ENCODE measurements at places on chromosomes 4 and X.

DNA sequence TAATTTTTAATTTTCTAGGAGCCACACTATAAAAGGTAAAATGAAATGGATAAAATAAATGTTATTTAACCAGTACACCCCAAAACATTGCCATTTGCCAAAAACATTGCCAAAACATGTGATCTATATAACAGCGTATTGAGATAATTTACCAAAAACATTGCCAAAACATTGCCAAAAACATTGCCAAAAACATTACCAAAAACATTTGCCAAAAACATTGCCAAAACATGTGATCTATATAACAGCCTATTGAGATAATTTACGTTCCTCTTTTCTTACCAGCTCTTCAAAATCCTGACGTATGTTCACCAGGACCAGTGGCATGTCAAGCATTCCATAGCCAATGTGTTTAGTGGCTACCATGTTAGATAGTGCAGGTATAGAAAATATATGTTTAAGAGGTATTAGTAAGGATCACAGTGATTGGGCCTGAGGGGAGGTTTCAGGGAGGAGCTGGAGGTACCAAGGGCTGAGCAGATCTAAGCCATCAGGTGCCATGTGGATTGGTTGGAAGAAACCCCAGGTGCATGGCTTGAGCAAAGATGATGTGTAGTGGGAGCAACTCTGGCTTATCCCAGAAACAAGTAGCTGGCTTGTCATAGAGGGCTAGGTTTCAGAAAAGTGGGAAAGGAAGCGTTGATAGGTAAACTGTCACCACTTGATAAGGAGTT lies 42.6 kb downstream of the RAPGEF2 start:
- H3K4me1 ChIP-seq: peaks cover 55% of the 10 kb centered on the region
- peak overlapping the region; percentile 20 for H3K27ac ChIP-seq
- H3K36me3 ChIP-seq: no peaks in the 10 kb centered on the region

- H3K27ac ChIP-seq: no peak overlapping the region
- no peaks in the 10 kb centered on the region for H3K27me3 ChIP-seq
- H3K36me3 ChIP-seq: no peaks in the 10 kb centered on the region
- H3K4me1 ChIP-seq: no peaks in the 10 kb centered on the region
- no peak overlapping the region for H3K4me3 ChIP-seq
- DNase-seq: no peak
Measured at GRCh38 chr4:135533053-135533452, 1331.5 kb upstream of the PABPC4L start.

GRCh38 chr4:101835121-101835904 lies 44.8 kb downstream of the BANK1 start:
- no peaks in the 10 kb centered on the region for H3K27me3 ChIP-seq
- no peak overlapping the region for H3K27ac ChIP-seq
- H3K36me3 ChIP-seq: no peaks in the 10 kb centered on the region
- DNase-seq: peak; percentile 72

- no peak overlapping the region for H3K27ac ChIP-seq
- DNase-seq: no peak
- no peaks in the 10 kb centered on the region for H3K4me1 ChIP-seq
- H3K4me3 ChIP-seq: no peak overlapping the region
Measured at GRCh38 chr4:169900241-169900845, 125.9 kb downstream of the MFAP3L start.

- H3K27ac ChIP-seq: no peak overlapping the region
- H3K4me3 ChIP-seq: no peak overlapping the region
- no peaks in the 10 kb centered on the region for H3K36me3 ChIP-seq
- no peaks in the 10 kb centered on the region for H3K27me3 ChIP-seq
- DNase-seq: no peak
Measured at GRCh38 chrX:65976161-65976560, 63.7 kb downstream of the VSIG4 start.
